ENCODE measurements at places on chromosomes 1 and 21.

DNA sequence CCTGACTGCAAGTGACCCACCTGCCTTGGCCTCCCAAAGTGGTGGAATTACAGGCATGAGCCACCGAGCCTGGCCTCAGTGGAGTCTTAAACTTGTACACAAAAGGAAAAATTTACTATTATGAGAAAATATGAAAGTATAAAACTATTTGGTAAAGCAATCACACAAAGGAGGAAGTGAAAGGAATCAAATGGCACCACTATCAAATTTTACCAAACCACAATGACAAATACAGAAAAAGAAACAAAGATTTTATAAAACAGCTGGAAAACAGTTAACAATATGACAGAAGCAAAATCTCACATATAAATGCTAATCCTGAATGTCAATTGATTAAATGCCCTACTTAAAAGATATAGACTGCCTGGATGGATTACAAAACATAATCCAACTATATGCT is 42.1 kb upstream of the NEGR1 start:
- no peak for DNase-seq

GRCh38 chr21:14382486-14382834 is 486 bp downstream of the HSPA13 start:
- DNase-seq, result peak; percentile 3

- no peak for DNase-seq
Observed at GRCh38 chr1:42311138-42311537, 23.9 kb downstream of the FOXJ3 start.

DNA sequence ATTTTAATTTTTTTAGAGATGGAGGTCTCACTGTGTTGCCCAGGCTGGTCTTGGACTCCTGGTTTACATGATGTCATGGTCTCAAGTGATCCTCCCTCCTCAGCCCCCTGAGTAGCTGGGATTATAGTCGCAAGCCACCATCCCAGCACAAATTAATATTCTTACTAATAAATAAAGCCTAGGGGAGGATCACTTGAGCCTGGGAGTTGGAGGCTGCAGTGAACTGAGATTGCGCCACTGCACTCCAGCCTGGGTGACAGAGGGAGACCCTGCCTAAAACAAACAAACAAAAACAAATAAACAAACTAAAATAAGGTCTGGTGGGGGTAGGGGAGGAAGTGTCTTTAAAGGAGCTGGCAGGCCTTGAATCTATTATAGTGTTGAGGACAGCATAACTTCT is 8.7 kb upstream of the GADD45A start:
- DNase-seq, result no peak

DNA sequence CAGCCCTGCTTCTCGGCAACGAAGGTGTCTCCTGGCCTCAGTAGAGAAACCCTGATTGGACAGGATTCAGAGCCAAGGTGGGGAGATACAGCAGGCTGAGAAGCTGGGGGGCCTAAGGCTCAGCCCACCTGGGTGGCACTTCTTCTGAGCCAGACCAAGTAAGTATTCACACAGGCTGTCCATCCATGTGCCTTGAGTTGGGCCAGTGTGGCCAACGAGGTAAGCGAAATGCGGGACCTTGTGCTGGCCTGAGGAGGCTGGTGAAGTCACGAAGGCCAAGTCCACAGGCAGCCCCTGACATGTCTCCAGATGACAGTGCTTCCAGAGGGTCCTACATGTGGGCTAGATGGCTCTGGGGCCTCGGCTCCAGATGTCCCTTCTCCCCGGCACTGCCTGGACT is 91.4 kb downstream of the ITPKB start:
- no peak for DNase-seq

DNA sequence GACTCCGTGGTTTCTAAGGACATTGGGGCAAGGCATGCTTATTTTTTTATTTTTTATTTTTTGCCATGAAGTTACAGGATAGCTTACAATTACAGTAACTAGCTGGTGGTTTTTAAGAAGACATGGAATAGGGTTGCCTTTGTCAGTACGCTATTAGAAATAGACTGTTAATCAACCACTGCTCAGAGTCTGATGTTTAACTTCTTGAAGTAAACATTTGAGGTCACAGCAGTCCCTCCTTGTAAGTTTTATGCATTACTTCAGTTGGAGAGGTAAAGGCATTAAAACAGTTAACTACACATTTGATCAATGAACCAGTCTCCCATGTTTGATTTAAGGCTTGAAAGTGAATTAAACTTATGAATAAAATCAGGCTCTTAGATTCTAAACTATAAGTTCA is 19.3 kb upstream of the SHCBP1L start:
- DNase-seq, result no peak

DNA sequence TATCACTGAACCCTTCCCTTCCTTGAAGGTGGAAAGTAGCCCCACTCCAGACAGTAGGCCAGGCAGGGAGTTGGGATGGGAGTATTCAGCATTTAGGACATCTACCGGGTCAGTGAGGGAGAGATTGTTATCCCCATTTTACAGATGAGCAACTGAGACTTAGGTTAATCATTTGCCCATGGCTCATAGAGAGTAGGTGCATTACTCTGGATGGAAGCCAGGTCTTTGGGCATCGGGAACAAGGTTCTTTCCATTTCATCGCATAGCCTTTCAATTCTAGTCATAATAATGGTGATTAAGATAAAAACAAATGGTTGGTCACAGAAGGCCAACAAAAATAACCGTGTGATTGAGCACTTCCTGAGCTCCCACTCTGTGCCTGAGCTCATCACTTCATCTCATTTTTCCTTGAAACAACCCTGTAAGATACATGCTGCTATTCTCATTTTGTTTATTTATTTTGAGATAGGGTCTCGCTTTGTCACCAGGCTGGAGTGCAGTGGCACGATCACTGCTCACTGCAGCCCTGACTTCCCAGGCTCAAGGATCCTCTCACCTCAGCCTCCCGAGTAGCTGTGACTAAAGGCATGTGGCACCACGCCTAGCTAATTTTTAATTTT is 64.8 kb downstream of the NAV1 start:
- no peak for DNase-seq

DNA sequence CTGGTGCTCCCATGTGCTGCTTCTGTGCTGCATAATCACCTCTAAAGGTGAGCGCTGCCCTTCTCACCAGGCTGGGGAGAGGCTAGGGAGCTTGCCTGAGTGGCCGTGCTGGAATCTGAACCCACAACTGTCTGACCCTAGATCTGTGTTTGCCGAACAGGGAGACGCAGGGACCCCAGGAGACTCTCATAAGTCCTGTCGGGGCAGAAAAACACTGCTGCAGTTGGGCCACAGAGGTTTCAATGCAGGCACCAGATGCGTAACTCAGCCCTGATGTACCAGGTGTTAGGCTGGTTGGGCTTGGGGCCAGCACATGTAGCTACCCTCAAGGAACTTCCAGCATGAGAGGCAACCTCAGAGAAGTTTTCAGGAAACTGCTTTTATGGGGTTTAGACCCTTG is 49.5 kb upstream of the DMRTB1 start:
- DNase-seq, result no peak

- DNase-seq, result no peak
Observed at GRCh38 chr1:20356850-20357459, 66.3 kb downstream of the VWA5B1 start.

DNA sequence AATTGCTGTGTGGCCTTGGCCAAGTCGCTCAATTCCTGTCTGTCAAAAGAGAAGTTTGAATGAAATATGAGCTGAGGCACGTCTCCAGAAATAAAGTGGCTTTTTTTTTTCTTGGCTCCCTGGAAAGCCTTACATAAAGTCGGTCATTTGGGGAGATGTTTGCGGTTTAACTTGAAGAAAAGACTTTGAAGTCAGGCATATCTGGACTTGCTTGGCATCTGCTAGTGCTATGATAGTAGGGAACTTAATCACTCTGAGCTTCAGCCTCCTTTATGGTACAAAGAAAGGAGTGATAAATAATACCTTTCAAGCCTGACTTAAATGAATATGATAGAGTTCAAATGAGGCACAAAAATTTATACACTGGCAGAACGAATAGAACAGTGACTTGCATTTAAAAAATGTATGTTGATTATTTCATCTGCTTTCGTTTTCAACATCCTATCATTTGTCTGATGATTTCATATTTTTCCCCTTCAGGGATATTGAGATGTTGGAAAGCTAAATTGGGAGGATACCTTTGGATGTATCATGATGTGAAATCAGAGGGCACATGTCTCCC is 60.2 kb downstream of the FASLG start:
- no peak for DNase-seq

DNA sequence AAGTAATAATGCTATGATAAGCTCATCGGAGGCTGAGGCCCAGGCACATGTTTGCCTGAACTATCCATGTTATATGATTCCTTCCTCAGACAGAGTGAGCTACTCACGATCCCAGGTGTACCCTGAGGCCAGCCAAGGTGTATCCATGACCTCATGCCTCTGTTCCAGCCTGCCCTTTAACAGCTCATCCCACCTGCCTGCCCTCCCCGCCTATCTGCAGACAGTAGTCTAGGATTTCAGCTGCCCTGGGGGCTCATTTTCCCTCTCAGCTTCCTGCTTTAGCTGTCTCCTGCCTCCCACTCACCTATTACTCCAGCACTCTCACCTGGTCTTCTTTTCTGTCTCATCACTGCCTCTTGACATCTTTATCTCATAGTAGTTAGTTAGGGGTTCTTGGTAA is 1.9 kb upstream of the IL24 start:
- no peak for DNase-seq

GRCh38 chr1:42962641-42963377 is 4.1 kb upstream of the SLC2A1 start:
- DNase-seq, result no peak

GRCh38 chr21:27149034-27149433 is 182.1 kb upstream of the ADAMTS5 start:
- DNase-seq, result no peak

- DNase-seq, result no peak
Observed at GRCh38 chr1:219402925-219403324, 210.0 kb downstream of the ZC3H11B start.

DNA sequence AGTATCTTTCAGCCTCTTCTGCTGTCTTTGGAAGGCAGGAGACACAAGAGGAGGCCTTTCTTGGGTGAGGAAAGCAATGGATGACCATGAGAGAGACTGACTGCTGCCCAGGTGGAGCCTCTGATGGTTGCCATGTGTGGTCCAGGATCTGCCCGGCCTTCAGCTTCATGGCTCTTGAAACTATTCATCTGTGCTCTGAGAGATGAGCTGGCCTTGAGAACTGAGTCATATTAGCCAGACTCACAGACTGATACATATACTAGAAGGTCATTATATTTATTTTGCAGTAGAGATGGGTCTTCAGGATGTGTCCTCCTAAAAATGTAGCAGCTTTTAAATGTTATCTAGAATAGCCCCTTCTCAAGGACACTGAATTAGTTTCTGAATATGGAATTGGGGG is 33.7 kb downstream of the PTGFRN start:
- DNase-seq, result no peak

- no peak for DNase-seq
Observed at GRCh38 chr21:22223385-22223784, 1225.2 kb downstream of the NCAM2 start.

DNA sequence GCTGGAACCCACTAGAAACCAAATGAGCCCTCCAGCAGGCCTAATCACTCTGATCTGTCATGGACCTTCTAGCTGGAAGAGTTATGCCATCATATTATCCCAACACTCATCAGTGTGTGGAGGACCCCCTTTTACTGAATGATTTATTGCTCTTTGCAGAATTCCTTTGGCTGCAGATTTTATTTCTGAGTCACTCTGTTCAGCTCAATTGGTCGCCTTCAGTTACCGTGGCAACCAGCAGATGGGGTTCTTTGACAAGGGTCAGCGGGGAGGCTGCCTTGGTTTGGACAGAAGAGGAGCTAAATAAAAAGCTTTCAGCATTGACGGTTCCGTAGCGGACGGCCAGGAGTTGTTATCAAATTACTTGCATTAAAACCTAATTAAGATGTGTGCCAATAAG is 220.1 kb downstream of the SDCCAG8 start:
- DNase-seq, result no peak

GRCh38 chr1:37755951-37756560 is 8.9 kb downstream of the EPHA10 start:
- no peak for DNase-seq

- DNase-seq, result no peak
Observed at GRCh38 chr1:161492827-161493226, 12.4 kb upstream of the FCGR2A start.

DNA sequence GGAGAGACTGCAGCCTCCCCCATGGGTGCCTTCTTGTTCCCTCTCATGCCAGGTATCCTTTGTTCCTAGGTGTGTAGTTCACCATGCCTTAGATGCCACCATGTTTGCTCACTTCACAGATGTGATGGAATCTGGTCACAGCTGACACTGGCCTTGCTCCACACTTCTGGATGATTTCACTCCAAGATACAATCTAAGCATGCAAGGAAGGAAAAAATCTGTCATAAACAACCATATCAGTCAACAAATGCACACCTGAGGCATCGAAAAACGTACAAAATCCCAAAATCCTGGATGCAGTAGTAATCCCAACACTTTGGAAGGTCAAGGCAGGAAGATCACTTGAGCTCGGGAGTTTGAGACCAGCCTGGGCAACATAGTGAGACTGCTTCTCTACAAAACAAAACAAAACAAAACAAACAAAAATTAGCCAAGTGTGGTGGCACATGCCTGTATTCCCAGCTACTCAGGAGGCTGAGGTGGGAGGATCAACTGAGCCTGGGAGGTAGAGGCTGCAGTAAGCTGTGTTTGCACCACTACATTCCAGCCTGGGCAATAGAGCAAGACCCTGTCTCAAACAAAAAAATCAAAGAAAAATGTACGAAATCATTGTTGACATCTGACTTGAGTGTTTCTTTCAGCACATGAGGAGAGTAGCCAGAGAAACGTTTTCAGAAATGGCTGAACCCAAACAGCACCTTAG is 17.1 kb upstream of the PTPRF start:
- no peak for DNase-seq

- DNase-seq, result peak; percentile 47
Observed at GRCh38 chr1:152185544-152186391, 26.7 kb upstream of the RPTN start.

GRCh38 chr1:113153116-113153803 is 80.3 kb downstream of the LRIG2 start:
- no peak for DNase-seq

DNA sequence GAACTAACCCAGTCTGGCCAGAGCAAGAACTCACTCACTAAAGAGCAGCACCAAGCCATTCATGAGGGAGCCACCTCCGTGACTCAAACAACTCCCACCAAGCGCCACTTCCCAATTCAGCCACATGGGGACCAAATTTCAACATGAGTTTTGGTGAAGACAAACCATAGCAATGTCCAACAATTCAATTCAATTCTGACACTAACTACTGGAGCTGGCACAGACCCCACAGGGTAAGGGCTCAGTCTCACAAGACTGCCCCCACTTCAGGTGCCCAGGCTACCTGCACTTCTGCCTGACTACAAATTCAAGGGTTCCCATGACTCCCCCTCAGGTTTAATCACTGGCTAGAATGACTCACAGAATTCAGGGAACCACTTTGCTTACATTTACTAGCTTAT is 48.8 kb upstream of the RAP1A start:
- no peak for DNase-seq

DNA sequence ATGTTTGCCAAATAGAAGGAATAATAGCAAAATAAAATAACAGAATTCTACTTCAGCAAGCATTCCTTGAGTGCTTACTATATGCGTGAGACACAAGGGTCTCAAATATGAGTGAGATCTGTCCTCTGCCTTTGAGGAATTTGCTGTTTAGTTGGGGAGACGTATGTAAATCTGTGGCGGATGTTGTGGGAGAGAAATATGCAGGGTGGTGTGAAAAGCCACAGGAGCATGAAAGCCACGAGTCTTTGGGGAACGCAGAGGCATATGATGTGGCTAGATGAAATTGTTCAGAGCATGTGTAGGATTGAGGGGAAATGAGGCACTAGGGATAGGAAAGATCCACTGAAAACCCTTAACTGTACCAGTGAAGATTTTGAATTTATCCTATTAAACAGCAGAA is 244.4 kb downstream of the PBX1 start:
- no peak for DNase-seq

GRCh38 chr1:178953538-178954324 is 72.0 kb upstream of the FAM20B start:
- no peak for DNase-seq
